ENCODE measurements at places on chromosomes 12 and 14.
A peak's percentile ranks its signal among the peaks of the same experiment; 100 is the strongest.

GRCh38 chr12:57404966-57405640 is 25.7 kb downstream of the R3HDM2 start:
- no peaks in the 10 kb centered on the region for H3K27me3 ChIP-seq
- H3K27ac ChIP-seq = no peak overlapping the region
- H3K4me1 ChIP-seq = no peaks in the 10 kb centered on the region

DNA sequence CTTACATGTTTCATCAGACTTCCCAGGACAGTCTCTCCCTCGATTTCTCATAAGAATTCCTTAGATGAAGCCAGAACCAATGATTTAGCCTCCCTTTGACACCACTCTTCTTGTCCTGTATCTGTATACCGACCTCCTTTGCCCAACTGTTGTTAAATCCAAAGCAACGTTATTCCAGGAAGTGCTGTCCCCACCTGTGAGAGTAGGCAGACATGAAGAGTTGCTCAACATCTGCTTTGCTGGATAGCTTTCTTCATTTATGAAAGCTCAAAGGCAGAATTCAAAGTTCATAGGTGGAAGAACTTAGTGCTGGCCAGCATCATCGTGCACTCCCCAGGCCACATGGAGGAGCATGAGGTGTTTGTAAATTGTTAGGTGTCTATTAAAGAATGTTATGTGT is 55.6 kb downstream of the GTF2A1 start:
- no peaks in the 10 kb centered on the region for H3K4me1 ChIP-seq
- no peak overlapping the region for H3K4me3 ChIP-seq
- H3K27me3 ChIP-seq = no peaks in the 10 kb centered on the region
- no peaks in the 10 kb centered on the region for H3K36me3 ChIP-seq
- DNase-seq = no peak
- H3K27ac ChIP-seq = peak overlapping the region; percentile 62

DNA sequence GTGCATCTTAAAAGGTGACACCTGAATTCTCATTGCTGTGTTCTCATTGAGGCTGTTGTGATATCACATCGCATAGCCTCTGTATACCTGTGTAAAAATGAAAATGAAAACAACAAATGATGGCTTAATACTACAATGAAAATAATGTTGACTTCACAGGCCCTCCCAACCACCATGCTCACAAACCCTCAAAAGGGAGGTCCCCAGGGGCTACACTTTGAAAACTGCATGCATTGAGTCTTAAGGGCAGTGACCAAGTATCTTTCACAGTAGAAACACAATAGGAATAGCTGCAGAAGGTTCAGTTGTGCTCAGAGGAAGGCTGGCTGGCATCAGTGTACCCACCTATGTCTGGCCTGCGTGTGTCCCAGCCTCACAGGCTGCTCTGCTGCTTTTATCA is 27.6 kb upstream of the KCNK13 start:
- H3K4me1 ChIP-seq = no peaks in the 10 kb centered on the region
- H3K27me3 ChIP-seq = no peaks in the 10 kb centered on the region
- DNase-seq = no peak
- H3K27ac ChIP-seq = no peak overlapping the region
- no peak overlapping the region for H3K4me3 ChIP-seq

- DNase-seq = peak; percentile 58
- H3K27me3 ChIP-seq = no peaks in the 10 kb centered on the region
- no peak overlapping the region for H3K27ac ChIP-seq
- H3K36me3 ChIP-seq = no peaks in the 10 kb centered on the region
- H3K4me3 ChIP-seq = no peak overlapping the region
Observed at GRCh38 chr14:68703093-68703492, 89.8 kb downstream of the ZFP36L1 start.

DNA sequence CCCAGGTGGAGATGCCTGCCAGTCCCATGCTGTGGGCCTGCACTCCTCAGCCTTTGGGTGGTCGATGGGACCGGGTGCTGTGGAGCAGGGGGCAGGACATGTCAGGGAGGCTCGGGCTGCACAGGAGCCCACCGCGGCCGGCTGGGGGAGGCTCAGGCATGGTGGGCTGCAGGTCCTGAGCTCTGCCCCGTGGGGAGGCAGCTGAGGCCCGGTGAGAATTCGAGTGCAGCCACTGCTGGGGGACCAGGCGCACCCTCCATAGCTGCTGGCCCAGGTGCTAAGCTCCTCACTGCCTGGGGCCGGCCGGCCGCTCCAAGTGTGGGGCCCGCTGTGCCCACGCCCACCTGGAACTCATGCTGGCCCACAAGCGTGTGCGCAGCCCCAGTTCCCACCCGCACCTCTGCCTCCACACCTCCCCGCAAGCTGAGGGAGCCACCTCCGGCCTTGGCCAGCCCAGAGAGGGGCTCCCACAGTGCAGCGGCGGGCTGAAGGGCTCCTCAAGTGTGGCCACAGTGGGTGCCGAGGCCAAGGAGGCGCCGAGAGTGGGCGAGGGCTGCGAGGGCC is 49.6 kb downstream of the DACT1 start:
- no peak for DNase-seq
- H3K4me3 ChIP-seq = no peak overlapping the region
- H3K27ac ChIP-seq = no peak overlapping the region

- no peaks in the 10 kb centered on the region for H3K36me3 ChIP-seq
- H3K4me3 ChIP-seq = no peak overlapping the region
- no peak for DNase-seq
- no peaks in the 10 kb centered on the region for H3K27me3 ChIP-seq
Observed at GRCh38 chr14:71290301-71290700, 383.0 kb downstream of the PCNX1 start.

DNA sequence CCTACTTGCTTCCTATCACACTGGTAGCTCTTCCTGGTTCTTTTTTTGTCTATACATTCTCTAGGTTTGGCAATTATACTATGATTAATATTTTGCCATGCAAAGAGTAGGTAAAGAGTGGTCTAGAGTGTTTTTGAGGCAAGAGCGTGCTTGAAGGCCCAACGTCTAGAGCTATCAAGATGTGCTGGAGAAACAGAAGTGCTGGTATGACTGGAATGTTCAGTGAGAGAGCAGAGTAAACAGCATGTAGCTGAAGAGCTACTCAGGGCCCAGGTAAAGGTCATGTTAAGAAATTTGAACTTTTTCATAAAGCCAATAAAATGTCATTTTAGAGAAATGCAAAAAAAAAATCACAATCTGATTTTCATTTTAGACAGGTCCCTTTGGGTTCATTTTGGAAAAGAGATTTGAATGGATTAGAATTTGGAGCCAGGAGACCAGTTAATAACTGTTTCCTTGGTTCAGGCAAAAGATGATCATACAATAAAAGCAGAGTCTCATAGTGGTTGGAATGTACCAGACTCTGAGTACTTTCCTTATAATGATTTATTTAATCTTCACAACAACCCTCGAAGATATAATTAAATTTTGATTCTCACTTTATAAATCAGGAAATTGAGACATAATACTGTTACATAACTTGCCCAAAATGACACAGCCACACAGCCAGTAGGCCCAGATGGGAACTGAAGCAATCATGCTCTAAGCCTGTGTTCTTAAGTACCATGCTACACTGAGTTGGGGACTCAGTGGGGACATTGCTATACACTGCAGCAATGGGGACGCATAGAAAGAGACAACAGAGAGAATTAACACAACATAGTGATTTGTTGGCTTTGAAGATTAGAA is 350.1 kb downstream of the NELL2 start:
- DNase-seq = no peak
- H3K4me3 ChIP-seq = no peak overlapping the region
- H3K27me3 ChIP-seq = no peaks in the 10 kb centered on the region
- H3K27ac ChIP-seq = no peak overlapping the region
- H3K36me3 ChIP-seq = no peaks in the 10 kb centered on the region

DNA sequence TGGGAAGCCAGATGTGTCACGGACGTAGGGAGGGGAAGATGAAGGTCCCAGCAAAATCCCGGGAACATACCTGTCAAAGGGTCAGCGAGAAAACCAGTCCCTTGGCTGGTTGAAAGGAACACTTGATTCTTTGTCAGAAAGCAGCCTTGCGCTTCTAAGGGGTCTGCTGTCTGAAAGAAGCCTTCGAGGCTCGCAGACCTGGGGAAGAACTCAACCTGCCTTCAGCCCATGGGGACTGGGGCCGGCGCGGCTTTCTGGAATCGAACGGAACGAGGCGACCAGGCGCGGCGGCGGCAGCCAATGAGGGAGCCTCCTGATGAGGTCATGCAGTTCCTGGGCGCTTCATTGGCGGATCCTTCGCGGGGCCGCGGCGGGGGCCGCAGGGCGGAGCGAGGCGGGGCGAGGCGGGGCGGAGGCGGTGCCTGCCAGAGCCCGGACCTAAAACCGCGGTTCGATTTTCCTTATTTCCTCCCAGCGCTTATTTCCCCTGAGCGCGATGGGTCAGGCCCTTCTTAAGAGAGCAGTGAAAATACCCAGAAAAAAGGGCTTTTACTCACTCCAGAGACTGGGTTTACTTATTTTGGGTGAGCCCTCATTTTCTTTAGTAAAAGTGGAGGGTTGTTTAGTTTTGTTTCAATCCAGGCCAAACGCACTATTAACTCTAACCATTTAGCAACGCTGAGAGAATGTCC is 11.8 kb upstream of the TTC7B start:
- H3K27ac ChIP-seq = peak overlapping the region; percentile 71
- H3K27me3 ChIP-seq = no peaks in the 10 kb centered on the region
- H3K36me3 ChIP-seq = no peaks in the 10 kb centered on the region
- DNase-seq = peak; percentile 94
- H3K4me3 ChIP-seq = peak overlapping the region; percentile 33

- no peak overlapping the region for H3K4me3 ChIP-seq
- H3K27ac ChIP-seq = no peak overlapping the region
- no peaks in the 10 kb centered on the region for H3K36me3 ChIP-seq
Observed at GRCh38 chr14:105742531-105742848, 216.1 kb downstream of the TMEM121 start.

- peak; percentile 31 for DNase-seq
- no peaks in the 10 kb centered on the region for H3K27me3 ChIP-seq
- peaks cover 12% of the 10 kb centered on the region for H3K4me1 ChIP-seq
- peak overlapping the region; percentile 84 for H3K27ac ChIP-seq
- H3K36me3 ChIP-seq = no peaks in the 10 kb centered on the region
Observed at GRCh38 chr14:73717266-73717665, 3.1 kb upstream of the PNMA1 start.

DNA sequence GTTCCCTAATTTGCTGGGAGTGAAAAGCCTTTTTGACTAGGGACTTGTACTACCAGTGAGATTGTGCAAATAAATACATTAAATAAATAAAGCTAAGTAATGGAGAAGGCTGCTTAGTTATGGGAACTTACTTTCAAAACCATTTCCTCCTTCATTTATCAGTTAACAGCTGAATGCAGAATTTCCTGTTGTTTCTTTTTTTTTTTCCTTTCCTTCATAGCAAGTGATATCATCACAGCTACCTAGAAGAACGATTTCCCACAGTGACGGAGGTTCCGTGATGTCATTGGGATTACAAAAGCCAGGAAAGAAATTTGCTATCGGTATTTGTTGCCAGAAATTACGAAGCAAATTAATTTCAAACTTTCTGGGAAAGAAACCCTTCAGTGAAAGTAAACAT is 42.1 kb upstream of the SOCS2 start:
- DNase-seq = no peak
- H3K4me3 ChIP-seq = no peak overlapping the region
- H3K36me3 ChIP-seq = no peaks in the 10 kb centered on the region
- no peak overlapping the region for H3K27ac ChIP-seq

- DNase-seq = no peak
- H3K27ac ChIP-seq = peak overlapping the region; percentile 93
- no peaks in the 10 kb centered on the region for H3K27me3 ChIP-seq
- no peaks in the 10 kb centered on the region for H3K36me3 ChIP-seq
Observed at GRCh38 chr14:74019408-74020137, 424 bp downstream of the BBOF1 start.

DNA sequence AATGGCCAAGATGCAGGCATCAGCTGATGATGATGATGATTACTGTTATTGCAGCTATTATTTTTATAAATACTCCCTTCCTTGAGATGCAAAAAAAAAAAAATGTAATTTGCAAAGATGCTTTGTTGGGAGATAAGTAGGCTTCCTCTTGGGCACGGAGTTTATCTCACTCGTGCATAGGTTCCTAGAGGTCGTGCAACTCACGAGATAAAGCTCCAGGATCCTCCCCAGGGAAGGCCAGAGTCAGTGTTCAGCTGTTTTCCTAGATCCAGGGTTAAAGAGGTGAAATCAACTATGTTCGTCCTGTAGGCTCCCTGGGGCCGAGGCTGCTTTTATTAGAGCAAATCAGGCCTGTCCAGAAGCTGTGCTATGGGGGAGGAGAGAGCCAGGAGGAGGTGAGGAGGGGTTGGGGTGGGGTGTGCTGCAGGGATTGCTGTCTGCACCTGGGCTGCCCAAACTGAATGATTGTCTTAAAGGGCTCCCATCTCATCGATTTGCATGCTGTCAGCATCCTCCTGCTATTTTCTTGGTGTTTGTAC is 270.3 kb downstream of the NRXN3 start:
- H3K27ac ChIP-seq = no peak overlapping the region
- no peaks in the 10 kb centered on the region for H3K36me3 ChIP-seq
- H3K27me3 ChIP-seq = no peaks in the 10 kb centered on the region
- H3K4me3 ChIP-seq = no peak overlapping the region

DNA sequence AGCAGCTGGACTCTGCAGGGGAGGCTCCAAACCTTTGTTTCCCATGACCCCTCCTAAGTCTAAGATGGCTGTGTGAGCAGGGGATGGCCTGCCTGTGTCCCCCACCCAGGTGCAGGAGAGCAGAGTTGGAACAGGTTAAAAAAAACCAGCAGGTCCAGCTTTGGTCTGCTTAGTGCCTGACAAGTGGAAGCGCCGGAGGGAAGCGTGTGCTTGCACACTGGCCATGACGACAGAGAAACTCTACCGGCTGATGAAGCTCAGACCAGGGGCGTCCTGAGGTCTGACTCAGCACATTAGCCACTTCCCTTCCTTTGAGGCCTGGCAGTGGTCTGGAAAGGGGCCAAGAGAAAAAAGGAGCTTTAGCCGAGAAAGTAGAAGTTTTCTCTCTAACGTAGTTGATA is 280.1 kb downstream of the VRK1 start:
- no peak overlapping the region for H3K4me3 ChIP-seq
- no peaks in the 10 kb centered on the region for H3K27me3 ChIP-seq
- H3K4me1 ChIP-seq = no peaks in the 10 kb centered on the region
- no peak overlapping the region for H3K27ac ChIP-seq
- H3K36me3 ChIP-seq = no peaks in the 10 kb centered on the region

DNA sequence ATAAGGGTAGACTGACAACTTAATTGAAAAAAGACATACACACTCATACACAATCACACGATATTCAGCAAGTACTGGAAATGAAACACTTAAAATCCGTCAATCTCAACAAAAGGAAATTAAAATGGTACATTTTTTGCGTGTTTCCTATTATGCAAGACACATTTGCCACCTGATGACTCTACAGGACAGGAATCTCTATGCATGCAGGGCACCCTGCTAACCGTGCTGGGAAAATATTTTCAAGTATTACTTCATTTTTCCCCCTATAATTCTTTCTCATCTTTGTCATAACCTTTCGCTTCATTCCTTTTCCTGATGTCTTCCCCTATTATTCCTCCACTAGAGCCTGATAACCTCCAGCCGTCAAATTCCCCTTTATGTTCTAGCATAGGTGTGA is 150.2 kb downstream of the TMEM132D start:
- H3K36me3 ChIP-seq = no peaks in the 10 kb centered on the region
- no peak overlapping the region for H3K27ac ChIP-seq
- H3K4me3 ChIP-seq = no peak overlapping the region
- H3K27me3 ChIP-seq = no peaks in the 10 kb centered on the region
- DNase-seq = no peak

GRCh38 chr14:91352728-91353692 is 64.6 kb downstream of the CCDC88C start:
- no peaks in the 10 kb centered on the region for H3K27me3 ChIP-seq
- H3K4me3 ChIP-seq = no peak overlapping the region
- H3K4me1 ChIP-seq = no peaks in the 10 kb centered on the region
- DNase-seq = no peak
- no peaks in the 10 kb centered on the region for H3K36me3 ChIP-seq
